ENCODE measurements at places on chromosomes 1 and 21.

- no peak for DNase-seq
These were observed 263.2 kb upstream of the RAB4A start for GRCh38 chr1:229007701-229008100.

DNA sequence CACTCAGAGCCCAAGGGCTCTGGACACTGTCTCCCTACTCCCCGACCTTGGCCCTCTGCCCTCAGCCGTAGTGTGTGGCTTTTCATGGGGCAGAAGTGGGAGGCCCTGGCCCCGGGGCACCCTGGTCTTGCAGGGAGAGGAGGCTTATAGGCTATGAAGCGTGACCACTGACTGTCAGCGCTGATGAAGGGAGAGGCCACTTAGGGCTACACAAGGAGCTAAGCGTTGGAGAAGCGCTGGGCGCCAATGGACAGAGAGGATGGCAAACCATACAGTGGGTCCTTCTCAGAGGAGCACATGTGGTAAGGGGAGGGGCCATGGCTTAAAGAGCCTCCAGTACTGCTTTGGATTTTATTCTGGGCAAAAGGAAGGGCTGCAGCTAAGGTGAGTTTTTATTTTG is 7.9 kb downstream of the CRABP2 start:
- no peak for DNase-seq

- no peak for DNase-seq
These were observed 32.2 kb upstream of the H6PD start for GRCh38 chr1:9202240-9202870.

GRCh38 chr1:83692524-83693381 is 306.2 kb downstream of the TTLL7 start:
- DNase-seq = peak; percentile 7

- DNase-seq = peak; percentile 83
These were observed 16.4 kb upstream of the RAB29 start for GRCh38 chr1:205791568-205792180.

DNA sequence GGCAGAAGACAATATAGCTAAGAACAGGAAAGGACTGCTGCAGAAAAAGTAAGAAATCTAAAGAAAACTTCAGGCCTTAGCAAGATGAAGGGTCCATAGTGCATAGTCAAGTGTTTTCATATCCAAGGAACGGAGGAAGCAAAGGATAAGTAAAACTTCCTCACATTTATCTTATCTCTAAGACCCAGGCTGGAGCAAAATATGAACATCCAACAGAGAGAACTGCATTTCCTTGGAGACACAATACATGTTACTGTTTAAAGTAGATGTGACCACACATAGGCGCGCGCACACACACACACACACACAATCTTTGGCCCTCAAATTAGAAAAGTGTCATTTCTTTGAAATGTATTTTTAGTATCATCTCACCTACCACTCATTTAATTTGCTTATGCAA is 66.7 kb downstream of the TTLL7 start:
- DNase-seq = no peak

- DNase-seq = no peak
These were observed 39.3 kb downstream of the L1TD1 start for GRCh38 chr1:62233926-62234450.

GRCh38 chr21:46210378-46211136 is 18.0 kb downstream of the LSS start:
- DNase-seq = no peak

GRCh38 chr1:33036051-33036525 is 595 bp downstream of the AK2 start:
- DNase-seq = peak; percentile 22

DNA sequence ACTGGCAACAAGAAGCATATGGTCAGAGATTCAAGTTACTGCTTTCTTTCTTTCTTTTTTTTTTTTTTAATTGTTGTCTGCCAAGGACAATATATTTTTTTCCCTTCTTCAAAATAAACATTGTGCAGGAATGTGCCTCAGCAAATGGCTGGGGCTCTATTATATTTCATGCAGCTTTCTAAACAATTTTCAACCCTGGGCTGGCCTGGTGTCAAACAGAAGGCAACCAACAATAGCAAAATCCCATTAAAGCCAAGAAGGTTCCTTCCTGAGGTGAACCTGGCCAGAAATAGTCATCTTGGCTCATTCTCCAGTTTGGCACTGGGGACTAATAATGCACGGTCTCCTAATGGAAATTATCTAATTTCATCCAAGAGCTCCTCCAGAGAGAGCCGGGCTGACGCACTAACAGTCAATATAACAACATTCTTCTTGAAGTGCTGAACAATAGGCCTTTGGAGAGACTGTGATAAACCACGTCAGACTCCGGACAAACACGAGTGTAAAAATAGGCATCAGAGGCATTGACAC is 35.7 kb upstream of the HLX start:
- no peak for DNase-seq

Measured in suppressor macrophage (primary cell).